ENCODE measurements at places on chromosomes 2 and 18.

DNA sequence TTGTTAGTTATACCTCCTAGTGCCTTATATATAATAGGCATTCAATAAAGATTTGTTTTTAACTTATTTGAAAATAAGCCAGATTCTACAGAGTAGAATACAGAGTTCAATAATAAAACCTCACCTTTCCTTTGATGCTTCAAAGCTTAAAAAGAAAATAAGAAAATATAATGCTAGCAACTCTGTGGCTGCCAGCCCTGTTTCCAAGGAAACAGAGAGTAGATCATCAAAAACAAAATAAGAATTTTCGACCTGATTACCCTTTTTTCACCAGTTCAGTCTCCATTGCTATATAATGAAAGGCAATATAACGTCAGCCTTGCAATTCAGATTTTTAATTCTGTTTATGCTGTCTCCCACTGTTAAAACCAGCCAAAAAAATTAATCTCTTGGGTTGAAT lies 8.9 kb upstream of the PGAP1 start:
- H3K4me1 ChIP-seq = no peaks in the 10 kb centered on the region
- no peaks in the 10 kb centered on the region for H3K36me3 ChIP-seq
- DNase-seq = no peak
- H3K4me3 ChIP-seq = no peak overlapping the region
- no peaks in the 10 kb centered on the region for H3K27me3 ChIP-seq

DNA sequence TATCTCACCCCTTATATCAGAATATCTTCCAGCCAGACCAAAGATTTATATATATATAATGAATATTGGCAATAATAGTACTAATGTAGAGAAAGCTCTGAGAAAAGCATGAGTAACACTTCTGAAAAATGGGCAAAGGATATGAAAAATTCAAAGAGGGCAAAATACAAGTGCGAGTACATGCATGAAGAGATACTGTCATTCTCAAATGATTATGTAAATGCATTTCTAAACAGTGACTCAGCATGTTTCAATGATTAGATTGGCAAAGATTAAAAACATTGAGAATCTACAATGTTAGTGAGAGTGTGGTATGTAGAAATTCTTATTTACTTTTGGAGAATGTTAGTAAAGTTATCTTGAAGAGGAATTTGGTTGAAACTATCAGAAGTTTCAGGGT lies 118.3 kb upstream of the NEDD4L start:
- DNase-seq = no peak
- no peaks in the 10 kb centered on the region for H3K27me3 ChIP-seq
- H3K36me3 ChIP-seq = no peaks in the 10 kb centered on the region
- no peaks in the 10 kb centered on the region for H3K4me1 ChIP-seq
- H3K27ac ChIP-seq = no peak overlapping the region
- H3K4me3 ChIP-seq = no peak overlapping the region

GRCh38 chr2:14255135-14255820 lies 377.2 kb upstream of the LRATD1 start:
- no peaks in the 10 kb centered on the region for H3K27me3 ChIP-seq
- H3K4me1 ChIP-seq = no peaks in the 10 kb centered on the region
- H3K27ac ChIP-seq = no peak overlapping the region
- no peak for DNase-seq
- no peak overlapping the region for H3K4me3 ChIP-seq
- no peaks in the 10 kb centered on the region for H3K36me3 ChIP-seq

GRCh38 chr18:75551071-75551470 lies 123.6 kb upstream of the SMIM21 start:
- no peaks in the 10 kb centered on the region for H3K36me3 ChIP-seq
- H3K4me1 ChIP-seq = peaks cover 37% of the 10 kb centered on the region
- H3K27ac ChIP-seq = peak overlapping the region; percentile 7
- H3K27me3 ChIP-seq = no peaks in the 10 kb centered on the region
- H3K4me3 ChIP-seq = no peak overlapping the region

- H3K36me3 ChIP-seq = no peaks in the 10 kb centered on the region
- H3K27me3 ChIP-seq = no peaks in the 10 kb centered on the region
- H3K4me3 ChIP-seq = no peak overlapping the region
- no peak overlapping the region for H3K27ac ChIP-seq
These were observed 39.1 kb upstream of the PGAP1 start for GRCh38 chr2:196965651-196966050.

DNA sequence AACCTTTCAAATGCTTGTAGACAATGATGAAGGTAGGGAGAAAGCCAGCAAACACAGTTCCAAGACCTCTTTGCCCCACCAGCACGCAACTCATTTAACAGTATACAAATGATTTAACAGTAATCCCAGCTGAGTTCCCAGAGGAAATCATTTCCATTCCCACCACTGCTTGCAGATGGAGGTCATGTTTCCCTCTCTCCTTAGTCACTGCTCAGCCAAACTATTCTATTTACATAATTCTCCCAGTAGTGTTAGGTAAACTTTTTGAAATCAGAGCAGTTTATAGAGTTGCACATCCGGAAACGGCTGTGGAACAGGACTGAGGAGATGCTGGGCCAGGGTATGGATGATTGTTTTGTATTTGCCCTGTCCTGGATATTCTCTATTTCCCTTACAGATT lies 328.5 kb downstream of the FIGN start:
- no peak overlapping the region for H3K4me3 ChIP-seq
- no peaks in the 10 kb centered on the region for H3K36me3 ChIP-seq
- no peaks in the 10 kb centered on the region for H3K4me1 ChIP-seq
- no peak overlapping the region for H3K27ac ChIP-seq
- DNase-seq = no peak

DNA sequence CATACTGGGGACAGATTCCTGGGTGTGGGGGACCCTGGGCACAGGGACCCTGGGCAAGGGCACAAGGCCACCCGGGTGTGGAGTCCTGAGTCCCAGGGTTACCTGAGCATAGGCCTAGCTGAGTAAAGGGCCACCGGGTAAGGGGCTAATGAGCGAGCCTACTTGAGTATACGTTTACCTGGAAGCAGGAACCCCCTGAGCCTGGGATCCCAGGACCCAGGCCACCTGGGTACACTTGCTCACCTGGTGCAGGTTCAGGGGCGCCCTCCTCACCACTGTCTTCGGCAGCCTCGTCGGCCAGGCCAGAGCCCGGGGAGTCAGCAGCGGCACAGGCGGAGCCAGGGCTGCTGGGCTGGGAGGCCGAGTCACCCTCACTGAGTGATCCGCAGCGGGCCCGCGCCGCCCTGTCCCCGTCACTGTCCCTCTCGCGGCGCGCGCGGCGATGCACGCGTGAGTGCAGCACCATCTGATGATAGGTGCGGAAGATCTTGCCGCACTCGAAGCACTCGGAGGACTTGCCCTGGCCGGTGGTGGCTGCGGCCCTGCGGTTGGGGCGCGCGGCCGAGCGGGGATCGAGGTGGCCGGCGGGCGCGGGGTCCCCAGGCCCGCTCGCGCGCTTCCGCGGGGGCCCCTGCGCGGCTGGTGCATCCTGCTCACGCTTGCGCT lies 53.9 kb downstream of the ZNF516 start:
- H3K27me3 ChIP-seq = no peaks in the 10 kb centered on the region
- peaks cover 16% of the 10 kb centered on the region for H3K36me3 ChIP-seq
- no peak overlapping the region for H3K27ac ChIP-seq

GRCh38 chr2:11307764-11308415 lies 36.5 kb downstream of the ROCK2 start:
- DNase-seq = no peak
- H3K4me1 ChIP-seq = peaks cover 14% of the 10 kb centered on the region
- H3K27me3 ChIP-seq = no peaks in the 10 kb centered on the region
- no peak overlapping the region for H3K27ac ChIP-seq
- H3K4me3 ChIP-seq = no peak overlapping the region
- H3K36me3 ChIP-seq = no peaks in the 10 kb centered on the region

GRCh38 chr2:13158466-13158865 lies 441.7 kb downstream of the TRIB2 start:
- H3K27me3 ChIP-seq = peaks cover 4% of the 10 kb centered on the region
- no peak overlapping the region for H3K4me3 ChIP-seq
- H3K36me3 ChIP-seq = no peaks in the 10 kb centered on the region
- no peaks in the 10 kb centered on the region for H3K4me1 ChIP-seq

- no peaks in the 10 kb centered on the region for H3K36me3 ChIP-seq
- H3K4me1 ChIP-seq = peaks cover 14% of the 10 kb centered on the region
- DNase-seq = no peak
- no peak overlapping the region for H3K4me3 ChIP-seq
These were observed 37.0 kb downstream of the TGFA start for GRCh38 chr2:70516596-70516995.

GRCh38 chr2:120847700-120848321 lies 112.1 kb downstream of the GLI2 start:
- peaks cover 27% of the 10 kb centered on the region for H3K36me3 ChIP-seq
- H3K27me3 ChIP-seq = no peaks in the 10 kb centered on the region
- no peak for DNase-seq
- no peak overlapping the region for H3K27ac ChIP-seq
- H3K4me3 ChIP-seq = no peak overlapping the region

DNA sequence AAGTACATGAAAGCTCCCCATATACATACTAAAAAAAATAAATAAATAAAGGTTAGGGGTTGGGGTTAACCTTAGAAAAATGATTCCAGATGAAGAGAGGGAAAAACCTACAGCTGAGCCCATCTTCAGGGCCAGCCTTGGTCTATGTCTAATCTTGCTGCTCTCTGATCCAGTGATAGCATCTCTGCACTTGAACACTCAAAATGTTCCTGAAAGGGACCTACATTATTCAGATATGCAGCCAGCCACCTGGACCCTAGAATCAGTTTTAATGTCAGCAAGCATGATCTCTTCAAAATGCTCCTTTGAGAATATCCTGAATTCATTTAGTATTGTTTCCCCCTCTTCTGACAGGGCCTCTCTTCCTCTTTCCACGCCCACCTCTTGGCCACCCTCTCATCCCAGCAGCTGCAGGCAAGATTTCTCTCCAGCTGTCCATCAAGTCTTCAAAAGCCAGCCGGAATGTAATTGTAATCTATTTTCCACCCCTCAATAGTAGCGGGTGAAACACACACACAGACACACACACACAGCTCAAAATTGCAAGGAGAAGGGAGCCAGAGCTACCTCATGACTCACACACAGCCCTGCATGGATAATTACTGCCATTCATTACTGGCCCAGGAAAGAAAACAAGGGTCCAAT lies 135.5 kb downstream of the MYO3B start:
- no peaks in the 10 kb centered on the region for H3K36me3 ChIP-seq
- no peak for DNase-seq
- H3K27ac ChIP-seq = peak overlapping the region; percentile 3
- no peaks in the 10 kb centered on the region for H3K27me3 ChIP-seq
- no peak overlapping the region for H3K4me3 ChIP-seq
- peaks cover 13% of the 10 kb centered on the region for H3K4me1 ChIP-seq

GRCh38 chr18:55953326-55953725 lies 365.3 kb upstream of the TCF4 start:
- H3K4me3 ChIP-seq = no peak overlapping the region
- no peaks in the 10 kb centered on the region for H3K27me3 ChIP-seq
- no peaks in the 10 kb centered on the region for H3K36me3 ChIP-seq
- DNase-seq = no peak

DNA sequence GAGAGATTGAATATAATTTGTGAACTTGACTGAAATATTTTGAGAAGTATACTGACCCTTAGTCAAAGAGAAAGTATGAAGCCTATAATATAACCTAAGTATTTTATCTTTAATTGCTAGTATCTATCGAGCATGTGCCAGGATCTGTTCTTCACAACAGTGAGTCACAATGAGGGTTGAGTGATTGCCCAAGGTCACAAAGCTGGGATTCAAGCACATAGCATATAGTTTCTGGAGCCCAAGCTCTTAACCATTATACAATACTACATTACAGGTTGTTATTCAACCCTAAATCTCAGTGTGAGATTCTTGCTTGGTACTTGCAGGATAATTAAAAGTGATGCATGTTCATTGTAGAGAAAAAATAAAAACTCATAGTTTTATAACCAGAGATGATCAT lies 97.2 kb downstream of the RAB3GAP1 start:
- H3K4me1 ChIP-seq = peaks cover 5% of the 10 kb centered on the region
- H3K4me3 ChIP-seq = no peak overlapping the region
- DNase-seq = no peak
- no peaks in the 10 kb centered on the region for H3K27me3 ChIP-seq

DNA sequence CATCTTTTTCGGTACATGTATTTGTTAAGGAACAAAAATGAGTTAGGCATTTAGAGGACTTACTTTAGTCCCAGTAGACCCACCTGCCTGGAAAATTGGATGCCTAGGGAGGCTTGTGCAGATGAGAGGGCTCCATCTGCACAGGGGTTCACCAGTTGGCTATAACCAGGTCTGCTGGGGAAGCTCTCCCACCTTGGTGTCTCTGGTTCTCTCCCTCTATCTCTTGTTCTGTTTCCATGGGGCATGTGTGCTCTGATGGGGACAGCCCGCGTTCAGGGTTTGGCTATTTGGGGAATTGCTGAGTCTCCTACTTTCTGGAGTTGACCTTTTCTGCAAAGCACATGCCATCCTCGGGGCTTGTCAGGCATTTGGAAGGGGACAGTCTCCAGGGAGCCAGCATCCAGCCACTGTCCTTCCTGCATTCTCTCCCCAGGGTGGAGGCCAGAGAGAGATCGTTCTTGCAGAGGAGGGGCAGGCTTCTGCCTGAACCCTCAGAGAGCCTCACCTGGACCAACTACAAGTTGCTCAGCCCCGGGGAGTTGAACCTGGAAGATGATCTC lies 157.3 kb downstream of the KLHL29 start:
- no peak for DNase-seq
- H3K4me3 ChIP-seq = no peak overlapping the region
- no peaks in the 10 kb centered on the region for H3K36me3 ChIP-seq
- no peak overlapping the region for H3K27ac ChIP-seq
- peaks cover 12% of the 10 kb centered on the region for H3K4me1 ChIP-seq

DNA sequence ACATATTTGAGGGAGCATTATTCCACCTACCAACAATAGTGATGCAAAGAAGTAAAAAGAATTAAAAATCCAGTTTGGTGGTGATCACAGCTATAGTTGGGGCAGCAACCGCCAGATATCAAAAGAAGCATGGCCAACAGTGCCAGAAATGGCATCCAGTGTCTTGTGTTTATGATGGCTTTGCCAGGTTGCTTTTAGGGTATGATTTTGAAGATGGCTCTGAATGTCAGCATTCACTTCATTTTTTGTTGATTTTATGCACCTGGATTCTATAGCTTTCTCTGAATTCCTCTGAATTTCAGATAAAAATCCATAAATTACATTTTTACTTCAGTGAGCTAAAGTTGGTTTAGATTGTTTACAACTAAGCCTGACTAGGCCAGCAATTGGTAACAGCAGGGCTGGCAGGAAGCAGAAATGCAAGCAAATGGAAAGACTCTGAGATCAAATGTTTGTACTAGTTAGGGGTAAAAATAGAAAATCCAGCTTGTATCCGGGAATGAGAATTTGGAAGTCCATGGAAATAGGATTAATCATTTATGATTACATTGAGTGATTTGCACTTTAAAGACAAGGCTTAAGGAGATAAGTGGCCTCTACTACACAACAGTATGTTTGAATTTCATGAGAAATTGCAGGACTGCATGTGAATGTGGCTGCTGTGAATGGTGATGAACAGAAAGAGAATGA lies 40.4 kb downstream of the COL3A1 start:
- H3K27ac ChIP-seq = peak overlapping the region; percentile 94
- H3K4me3 ChIP-seq = no peak overlapping the region
- DNase-seq = no peak
- H3K4me1 ChIP-seq = peaks cover 52% of the 10 kb centered on the region
- no peaks in the 10 kb centered on the region for H3K27me3 ChIP-seq

GRCh38 chr18:33717339-33717738 lies 139.3 kb downstream of the ASXL3 start:
- peaks cover 27% of the 10 kb centered on the region for H3K36me3 ChIP-seq
- no peak for DNase-seq
- no peak overlapping the region for H3K4me3 ChIP-seq
- peaks cover 6% of the 10 kb centered on the region for H3K4me1 ChIP-seq
- H3K27ac ChIP-seq = no peak overlapping the region

Data from mesothelial cell of epicardium (in vitro differentiated cells).